ENCODE measurements at places on chromosomes 16 and 17.

GRCh38 chr17:38322156-38322779, 21.5 kb downstream of the GPR179 start:
- peak; percentile 81 for DNase-seq

DNA sequence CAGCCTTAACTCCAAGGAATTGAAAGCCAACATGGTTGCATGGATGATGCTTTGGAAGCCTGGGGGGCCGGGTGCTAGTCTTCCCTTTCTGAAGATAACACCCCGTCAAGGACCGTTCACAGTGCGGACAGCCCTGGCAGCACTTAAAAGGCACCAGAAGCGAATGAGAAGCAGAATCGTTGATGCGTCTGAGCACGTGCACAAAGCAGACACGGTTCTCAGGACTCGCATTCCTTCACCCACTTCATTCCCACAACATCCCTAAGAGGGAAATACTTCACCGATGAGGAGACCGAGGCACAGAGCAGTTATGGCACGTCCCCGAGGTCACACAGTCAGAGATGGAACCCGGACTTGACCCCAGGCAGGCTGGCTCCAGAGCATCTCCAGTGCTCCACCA, 14.2 kb downstream of the TRPV1 start:
- no peak for DNase-seq

DNA sequence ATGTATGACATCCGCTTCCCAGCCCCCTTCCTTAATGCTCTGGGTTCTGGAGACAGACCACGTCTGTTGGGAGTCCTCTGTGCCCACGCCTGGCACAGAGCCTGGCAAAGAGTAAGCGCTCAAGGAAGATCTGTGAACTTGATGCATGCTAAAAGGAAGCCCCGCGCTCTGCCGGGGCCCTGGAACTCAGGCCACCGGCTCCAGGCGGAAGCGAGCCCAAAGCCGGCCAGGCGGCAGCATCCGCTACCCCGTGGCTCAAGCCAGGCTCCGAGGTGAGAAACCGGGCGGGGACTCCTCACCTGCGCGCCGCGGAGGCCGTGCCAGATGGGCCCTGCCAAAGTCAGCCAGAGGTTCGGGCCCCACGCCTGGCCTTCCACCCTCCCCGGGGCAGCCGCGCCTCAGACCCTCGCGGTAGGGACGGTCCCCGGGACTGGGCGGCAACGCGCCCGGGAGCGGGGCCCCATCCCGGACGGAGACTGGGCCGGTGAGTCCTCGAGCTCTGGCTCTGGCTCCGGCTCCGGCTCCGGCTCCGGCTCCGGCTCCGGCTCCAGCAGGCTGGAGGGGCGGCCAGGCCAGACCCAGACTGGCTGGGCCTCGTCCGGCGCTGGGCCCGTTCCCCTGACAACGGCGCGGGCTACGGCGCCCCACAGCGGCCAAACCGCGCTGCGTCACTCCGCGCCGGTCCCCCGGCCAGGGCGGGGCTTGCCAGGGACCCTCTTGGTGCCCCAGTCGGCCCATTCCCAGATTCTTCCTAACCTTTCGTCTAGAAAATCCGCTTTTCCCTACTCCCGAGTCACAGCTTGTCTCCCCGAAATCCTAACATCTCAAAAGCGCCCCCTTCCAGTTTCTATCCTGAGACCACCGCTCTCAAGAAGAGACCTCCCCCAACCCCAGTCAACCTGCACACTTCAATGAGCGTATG, at the start of gene ZDHHC1:
TSS of gene ZDHHC1 (minus strand) at position 606 of the 922 bp plus-strand sequence. CDS start 8,702 bp downstream, outside the sequence.
- DNase-seq = peak; percentile 75

DNA sequence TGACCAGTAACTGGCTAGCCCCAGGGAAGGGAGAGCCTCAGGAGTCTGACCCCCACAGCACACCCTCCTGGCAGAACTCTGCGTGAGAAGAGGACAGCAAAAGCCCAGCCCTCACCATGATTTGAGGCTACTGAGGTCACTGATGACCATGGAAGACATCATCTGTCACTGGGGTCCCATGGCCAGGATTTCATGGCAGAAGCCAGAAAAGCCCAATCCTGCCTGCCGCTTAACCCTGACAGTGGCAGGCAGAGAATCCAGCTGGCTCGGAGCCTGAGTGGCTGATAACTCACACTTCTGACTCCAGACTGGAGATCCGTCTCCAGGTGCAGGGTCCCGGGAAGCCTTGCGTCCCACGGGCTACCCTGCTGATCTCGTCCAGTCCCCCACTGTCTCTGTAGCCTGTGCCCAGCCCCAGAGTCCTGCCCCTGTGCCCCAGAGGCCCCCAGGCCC, 17.5 kb downstream of the GRIN2C start:
- no peak for DNase-seq

GRCh38 chr17:83050651-83051395, 28.6 kb upstream of the METRNL start:
- no peak for DNase-seq

DNA sequence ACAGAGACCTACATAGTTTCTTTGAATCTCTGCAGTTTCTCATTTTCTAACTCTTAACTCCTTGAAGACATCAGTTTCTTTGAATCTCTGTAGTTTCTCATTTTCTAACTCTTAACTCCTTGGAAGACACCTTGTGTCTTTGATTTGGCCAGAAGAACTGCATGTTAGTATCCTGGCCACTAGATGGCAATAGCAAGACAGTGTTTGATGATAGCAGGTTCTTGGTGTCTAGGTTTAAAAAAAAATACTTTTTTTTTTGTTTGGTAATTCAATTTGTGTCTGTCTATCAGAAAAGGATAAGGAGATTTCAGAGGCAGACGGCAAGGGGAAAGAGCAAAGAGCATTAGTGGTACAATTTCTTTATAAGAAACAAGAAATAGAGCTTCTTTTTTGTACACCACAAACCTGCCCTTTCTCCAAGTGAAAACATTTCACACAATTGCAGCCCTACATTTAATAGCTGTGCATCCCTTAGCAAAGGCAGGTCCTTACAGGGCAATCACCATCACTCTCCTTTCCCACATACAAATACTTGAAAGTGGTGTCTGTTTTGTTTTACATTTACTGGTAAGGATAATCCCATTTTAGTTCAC, 1324.9 kb upstream of the CDH8 start:
- DNase-seq = no peak

GRCh38 chr16:19348578-19349315, 63.2 kb downstream of the CLEC19A start:
- no peak for DNase-seq

Data from stimulated activated CD4-positive, alpha-beta T cell treated with anti-CD3 and anti-CD28 coated beads, Interleukin-15, amount 100 ng/mL, for 24 hours (primary cell).